ENCODE measurements at places on chromosomes 11 and 22. TPM values are rescaled to one million over a fixed set of nuclear protein-coding genes. Genes with fewer than 3 reads are reported as not detected.

Gene LZTR1
- 44.3 TPM for total RNA-seq

Gene MMP11
- 3.5 TPM for total RNA-seq

Gene PTPRCAP
- total RNA-seq, result 0.19 TPM

Gene MS4A6A
- not detected for total RNA-seq

Gene OR2D2
- total RNA-seq, result 0.28 TPM

Gene TPH1
- under 0.01 TPM for total RNA-seq
